ENCODE measurements at places on chromosomes 6 and 20.

DNA sequence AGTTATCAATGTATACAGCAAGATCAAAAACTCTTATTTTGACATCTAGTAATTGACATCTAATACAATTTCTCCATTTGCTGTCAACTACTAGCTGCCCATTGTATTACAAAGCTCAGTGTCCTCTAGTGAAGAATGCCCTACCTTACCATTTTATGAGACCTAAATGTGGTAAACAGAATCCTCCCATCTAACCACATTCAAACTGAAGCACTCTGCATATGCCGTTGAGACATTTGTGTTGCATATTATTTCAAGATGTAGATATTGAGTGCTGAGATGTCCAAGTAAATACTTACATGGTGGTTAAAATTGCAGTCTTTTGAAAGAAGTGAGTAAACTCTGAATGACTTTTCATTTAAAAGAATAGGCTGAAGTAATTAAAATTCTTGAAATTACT is 597 bp upstream of the GLYATL3 start:
- no peak for DNase-seq

DNA sequence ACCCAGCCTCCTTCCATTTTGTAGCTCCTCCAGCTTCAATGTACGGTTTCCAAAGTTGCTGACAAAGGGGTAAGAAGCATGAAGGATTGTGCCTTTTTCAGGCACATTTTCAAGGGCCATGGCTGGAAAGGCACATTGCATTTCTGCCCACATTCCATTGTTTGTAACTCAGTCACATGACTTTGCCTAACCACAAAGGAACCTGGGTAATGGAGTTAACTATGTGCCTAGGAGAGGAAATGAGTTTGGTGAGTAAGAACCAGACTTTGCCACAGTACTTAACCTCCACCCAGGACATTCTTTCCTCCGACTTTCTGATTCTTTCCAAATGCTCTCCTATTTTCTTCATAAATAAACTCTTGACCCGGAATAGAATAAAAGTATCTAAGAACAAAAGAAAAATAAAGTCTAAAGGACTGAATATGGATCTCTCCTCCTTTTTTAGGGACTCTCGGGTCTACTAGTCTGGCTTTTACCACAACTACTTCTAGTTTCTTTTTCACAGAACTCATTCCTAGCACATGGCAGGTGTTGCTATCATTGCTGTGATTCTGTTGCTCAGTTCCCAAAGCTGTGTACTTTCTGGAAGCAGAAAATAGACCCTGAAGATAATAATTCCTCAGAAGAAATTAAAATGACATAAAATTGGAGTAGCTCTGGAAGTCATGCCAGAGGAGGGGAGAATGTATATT is 81.5 kb upstream of the ISM1 start:
- DNase-seq, result no peak

- DNase-seq, result no peak
Observed at GRCh38 chr6:87364602-87365252, 20.1 kb downstream of the C6orf163 start.

- no peak for DNase-seq
Observed at GRCh38 chr6:158780988-158781691, 38.0 kb downstream of the EZR start.

DNA sequence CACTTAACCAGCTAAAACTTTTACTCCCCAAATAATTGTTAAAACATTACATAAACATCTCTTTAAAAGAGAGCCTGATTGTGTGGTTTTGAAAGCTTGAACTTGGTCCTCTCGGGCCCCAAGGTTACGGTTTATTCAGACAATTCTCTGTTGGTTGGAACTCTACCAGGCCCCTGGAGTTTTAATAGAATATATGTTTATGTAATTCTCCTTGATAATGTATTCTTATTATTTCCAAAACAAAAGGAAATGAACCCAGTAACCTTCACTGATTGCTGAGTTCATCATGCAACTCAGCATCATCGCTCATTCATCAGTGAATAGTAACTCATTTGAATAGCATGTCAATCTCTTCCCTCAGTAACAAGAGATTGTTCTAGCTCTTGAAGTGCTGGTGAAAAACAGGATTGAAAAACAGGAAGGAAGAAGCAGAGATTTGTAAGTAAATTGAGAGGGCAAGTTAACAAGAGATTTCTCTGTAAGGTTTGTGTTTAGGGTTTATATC is 464.5 kb upstream of the MARCKS start:
- no peak for DNase-seq

DNA sequence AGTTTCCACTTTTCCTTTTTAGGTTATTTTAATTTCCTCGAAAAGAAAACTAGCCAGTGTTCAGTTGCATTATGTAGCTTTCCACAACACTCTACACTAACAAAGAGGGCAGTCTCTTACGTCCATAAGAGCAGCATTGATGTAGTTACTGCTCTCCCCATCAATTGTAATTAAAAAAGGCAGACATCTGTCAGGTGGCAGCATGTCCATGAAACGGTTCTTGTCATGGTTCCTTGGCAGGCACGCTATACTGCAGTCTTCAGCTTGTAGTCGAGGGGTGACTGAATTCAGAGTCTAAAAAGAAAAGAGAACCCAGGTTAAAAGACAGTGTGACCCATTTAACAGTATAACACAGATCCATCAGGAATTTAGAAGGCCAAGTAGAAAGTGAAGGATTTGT is 80.1 kb upstream of the THEMIS start:
- no peak for DNase-seq

GRCh38 chr6:68636666-68637065 is 1.6 kb downstream of the ADGRB3 start:
- DNase-seq, result no peak

- no peak for DNase-seq
Observed at GRCh38 chr6:89500611-89501010, 67.7 kb downstream of the ANKRD6 start.

DNA sequence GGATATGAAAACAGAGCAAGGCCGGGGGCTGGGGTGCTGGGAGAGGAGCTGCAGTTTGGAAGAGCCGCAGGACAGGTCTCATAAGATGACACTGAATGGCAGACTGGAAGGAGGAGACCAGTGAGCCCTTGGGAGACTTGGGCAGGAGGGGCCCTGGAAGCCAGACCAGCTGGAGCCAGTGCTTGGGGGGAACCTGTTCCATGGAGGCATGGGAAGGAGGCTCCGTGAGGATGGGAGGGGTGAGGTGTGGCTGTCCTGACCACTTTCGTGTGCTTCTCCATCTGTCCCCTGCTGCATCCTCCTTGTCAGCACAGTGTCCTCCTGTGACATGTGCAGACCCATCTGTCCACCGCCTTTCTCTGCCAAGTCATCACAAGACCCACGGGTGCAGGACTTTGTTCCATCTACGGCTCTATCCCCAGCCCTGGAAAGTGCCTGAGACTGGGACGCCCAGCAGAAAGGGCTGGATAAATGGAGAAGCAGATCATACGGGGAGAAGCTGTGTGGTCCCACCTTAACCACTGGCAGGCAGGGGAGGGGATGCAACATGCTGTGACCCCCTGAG is 84.8 kb upstream of the MPC1 start:
- no peak for DNase-seq

DNA sequence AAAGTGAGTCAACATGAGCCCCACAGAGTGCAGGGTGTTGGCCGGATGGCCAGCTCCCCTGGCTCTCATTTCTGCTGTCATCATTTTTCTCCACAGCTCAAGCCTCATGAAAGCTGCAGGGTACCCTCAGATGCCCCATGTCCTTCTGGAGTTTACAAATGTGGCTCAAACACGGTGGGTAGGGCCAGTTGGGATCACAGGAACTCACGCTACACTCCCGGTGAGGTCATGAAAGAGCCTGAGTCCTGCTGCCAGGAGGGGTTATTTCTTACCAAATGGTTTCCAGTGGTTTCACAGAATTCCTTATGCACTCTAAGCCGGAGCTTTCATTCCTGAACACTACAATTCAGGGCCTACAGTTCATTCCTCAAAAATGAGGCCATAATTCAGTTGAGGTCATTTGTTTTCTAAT is 78.7 kb downstream of the TMEM170B start:
- DNase-seq, result no peak

- DNase-seq, result no peak
Observed at GRCh38 chr6:158610319-158610968, 34.1 kb downstream of the DYNLT1 start.

DNA sequence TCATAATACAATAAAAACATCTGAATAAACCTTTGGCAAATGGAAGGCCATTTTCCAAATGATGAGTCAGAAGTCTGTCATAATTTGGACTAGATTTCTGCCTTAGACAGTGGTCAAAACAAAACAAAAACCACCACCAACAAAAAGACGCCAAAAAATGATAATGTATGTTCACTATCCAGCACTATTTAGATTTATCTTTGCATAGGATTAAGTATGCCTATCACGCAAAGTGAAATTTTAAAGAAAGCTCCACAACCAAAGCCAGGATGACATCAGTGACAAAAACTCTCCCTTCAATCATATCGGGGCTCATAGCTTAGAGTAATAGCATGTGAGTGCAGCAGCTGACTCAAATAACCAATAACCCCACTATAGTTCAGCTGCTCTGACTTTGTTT is 201.9 kb downstream of the MOXD1 start:
- DNase-seq, result no peak

GRCh38 chr6:162416831-162417537 is 310.6 kb downstream of the PRKN start:
- DNase-seq, result no peak

GRCh38 chr6:89372506-89372901 is 20.0 kb upstream of the UBE2J1 start:
- DNase-seq, result no peak

DNA sequence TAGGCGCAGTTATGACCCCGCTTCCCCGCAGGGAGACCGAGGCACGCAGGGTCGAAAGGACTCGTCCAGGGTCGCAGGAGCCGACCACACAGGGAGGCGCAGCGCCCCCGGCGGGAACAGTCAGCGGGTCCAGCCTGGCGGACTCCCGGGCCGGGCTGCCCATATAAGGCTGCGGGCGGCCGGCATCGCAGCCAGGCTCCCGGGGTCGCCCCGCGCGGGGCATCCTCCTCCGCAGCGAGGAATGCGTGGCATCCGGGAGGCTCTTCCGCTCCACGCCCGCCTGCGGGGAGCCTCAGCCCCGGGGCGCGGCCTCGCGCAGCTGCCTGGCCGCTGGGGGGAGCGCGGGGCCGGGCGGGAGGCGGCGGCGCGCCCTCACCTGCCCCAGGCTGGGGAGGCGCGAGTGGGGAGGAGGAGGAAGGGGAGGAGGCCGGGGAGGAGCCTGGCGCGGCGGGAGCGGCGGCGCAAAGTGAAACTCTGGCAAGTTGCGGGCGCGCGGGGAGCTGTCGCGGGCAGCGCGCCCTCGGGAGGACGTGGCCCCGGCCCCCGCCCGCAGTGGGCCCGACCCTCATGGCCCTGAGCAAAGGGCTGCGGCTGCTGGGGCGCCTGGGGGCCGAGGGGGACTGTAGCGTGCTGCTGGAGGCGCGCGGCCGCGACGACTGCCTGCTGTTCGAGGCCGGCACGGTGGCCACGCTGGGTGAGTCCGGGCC is at the start of gene SYNJ2:
TSS of gene SYNJ2 (plus strand) at position 469 of the 707 bp plus-strand sequence. CDS start at position 568, 99 bp downstream.
- no peak for DNase-seq

DNA sequence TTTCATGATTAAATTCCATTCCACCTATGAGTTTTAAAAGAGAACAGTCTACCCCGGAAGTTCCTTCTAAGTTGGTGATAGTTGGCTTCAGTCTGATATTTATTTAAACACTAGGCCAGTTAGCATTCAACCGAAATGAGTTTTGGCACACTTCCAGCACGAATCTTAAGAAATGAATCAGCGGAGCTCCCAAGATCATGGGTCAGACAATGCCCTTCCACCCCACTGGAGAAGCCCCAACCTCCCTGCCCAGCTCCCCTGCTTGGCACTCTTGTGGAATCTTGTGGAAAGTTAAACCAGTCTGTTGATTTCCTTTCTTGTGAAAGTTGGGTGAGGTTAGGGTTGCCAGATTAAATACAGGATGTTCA is 64.3 kb downstream of the MKKS start:
- DNase-seq, result no peak

GRCh38 chr6:192313-192664 is 100.0 kb upstream of the DUSP22 start:
- no peak for DNase-seq

DNA sequence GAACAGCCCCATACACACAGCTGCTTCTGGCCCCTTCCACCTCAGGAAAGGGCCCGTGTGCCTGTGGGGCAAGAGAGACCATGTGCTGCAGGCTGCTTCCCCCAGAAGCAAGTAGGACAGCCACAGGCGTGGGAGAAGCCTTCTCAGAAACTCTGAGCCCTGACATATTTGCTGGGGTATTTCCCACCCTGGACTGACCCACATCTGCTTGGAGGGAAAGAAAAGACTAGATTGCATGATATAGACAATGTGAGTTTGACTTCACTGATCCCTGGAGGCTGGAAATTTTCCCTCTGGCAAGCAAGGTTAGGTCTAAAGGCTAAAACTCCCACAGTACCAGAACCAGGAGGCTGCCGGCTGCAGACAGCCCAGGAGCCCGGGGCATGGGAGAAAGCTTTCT is 213.3 kb upstream of the SSTR4 start:
- no peak for DNase-seq

DNA sequence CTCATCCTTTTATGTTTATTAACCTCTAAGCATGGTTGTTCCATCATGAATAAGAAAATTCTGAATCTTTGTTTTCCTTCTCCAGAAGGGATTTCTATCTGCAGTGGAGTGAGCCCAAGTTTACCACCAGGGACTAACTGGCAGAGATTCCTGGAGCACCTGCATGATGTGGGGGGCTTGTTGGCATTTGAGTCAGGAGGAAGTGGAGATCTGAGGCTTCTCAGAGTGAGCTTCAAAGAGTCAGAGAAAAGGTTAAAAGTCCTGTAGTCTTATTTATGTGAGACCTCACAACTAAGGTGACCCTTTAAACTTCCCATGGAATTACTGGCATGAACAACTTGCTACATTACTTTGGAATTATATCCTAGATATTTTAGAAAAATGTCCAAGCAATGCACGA is 138.1 kb upstream of the SLC24A3 start:
- no peak for DNase-seq

GRCh38 chr6:15387118-15387517 is 141.2 kb downstream of the JARID2 start:
- no peak for DNase-seq

DNA sequence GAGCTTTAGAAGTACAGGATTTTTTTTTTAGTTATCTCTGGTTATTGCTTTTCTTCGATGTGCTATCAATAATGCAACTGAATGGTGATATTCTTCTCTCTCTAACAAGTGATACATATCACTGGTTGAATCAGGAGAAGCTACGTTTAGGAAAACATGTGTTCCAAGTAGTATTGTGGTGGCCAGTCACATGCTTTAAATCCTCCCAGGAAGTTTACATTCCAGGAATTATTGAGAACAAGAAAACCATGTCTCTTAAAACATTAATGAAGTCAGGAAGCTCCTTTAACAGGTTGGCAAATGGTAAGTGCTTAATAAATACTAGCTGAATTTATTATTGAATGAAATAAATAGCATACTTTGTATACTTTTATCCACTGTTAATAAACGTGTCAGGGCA is 371.1 kb downstream of the BCKDHB start:
- no peak for DNase-seq

DNA sequence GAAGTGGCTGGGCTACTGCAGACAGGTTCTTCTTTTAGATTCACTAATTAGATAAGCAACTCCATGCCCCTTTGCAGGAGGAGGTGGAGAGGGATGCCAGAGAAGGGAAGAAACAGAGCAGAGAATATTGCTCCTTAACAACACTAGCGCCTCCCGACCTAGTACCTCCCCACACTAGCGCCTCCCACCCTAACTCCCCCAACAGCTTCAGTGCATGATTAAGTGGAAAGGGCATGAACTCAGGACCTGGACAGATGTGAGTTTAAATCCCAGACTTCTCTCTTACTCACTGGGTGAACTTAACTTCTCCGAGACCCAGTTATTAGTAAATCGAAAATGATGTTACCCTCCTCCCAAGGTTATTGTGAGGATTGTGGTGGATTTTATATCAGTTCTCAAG is 25.7 kb downstream of the STX11 start:
- DNase-seq, result no peak

GRCh38 chr6:12536416-12536815 is 180.2 kb upstream of the PHACTR1 start:
- no peak for DNase-seq

All from NCI-H1694 treated with DMSO at 0.1 percent for 48 hours (cell line).